Aorta (tissue), 5 donors: ENCODE measurements at places on chromosomes 2 and 18. TPM values are rescaled to one million over a fixed set of nuclear protein-coding genes. Genes with fewer than 3 reads are reported as not detected.

- peak overlapping the region; percentile 80 for H3K27ac ChIP-seq
- H3K4me1 ChIP-seq: no peaks in the 10 kb centered on the region
- peak; percentile 88 for DNase-seq
- H3K4me3 ChIP-seq: no peak overlapping the region
- H3K27me3 ChIP-seq: no peaks in the 10 kb centered on the region
These were observed 8.2 kb downstream of the GDF7 start for GRCh38 chr2:20674974-20675679.

DNA sequence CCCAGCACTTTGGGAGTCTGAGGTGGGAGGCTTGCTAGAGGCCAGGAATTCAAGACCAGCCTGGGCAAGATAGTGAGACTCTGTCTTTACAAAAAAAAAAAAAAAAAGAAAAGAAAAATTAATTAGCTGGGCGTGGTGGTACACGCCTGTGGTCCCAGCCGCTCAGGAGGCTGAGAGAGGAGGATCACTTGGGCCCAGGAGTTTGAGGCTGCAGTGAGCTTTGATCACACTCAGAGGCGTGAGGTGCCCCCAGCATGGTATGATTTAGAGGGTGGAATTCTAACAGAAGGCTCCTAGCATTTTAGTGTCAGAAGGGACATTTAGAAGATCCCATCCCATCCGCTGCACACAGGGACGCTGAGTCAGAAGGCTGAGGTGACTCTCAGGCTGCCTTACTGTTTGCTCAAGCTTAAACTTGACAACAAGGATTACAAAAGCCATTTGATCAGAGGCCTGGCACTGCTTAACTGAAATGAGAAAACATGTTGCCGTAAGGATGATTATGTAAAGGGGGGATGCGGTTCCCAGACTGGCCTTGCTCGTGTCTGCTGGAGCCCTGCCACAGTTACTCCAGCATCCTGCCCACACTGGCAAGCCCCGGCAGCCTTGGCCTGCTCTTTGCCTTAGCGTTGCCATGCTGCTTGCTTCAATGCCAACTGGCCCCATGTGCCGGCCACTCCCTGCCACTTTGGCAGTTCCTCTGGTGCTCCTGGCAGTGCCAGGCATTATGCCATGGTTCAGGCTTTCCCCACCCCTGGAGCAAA lies 45.6 kb upstream of the SLC1A4 start:
- no peak overlapping the region for H3K27ac ChIP-seq
- H3K27me3 ChIP-seq: no peaks in the 10 kb centered on the region
- H3K4me1 ChIP-seq: no peaks in the 10 kb centered on the region
- H3K4me3 ChIP-seq: no peak overlapping the region

The GLI2 gene
- total RNA-seq: 9.0 TPM

DNA sequence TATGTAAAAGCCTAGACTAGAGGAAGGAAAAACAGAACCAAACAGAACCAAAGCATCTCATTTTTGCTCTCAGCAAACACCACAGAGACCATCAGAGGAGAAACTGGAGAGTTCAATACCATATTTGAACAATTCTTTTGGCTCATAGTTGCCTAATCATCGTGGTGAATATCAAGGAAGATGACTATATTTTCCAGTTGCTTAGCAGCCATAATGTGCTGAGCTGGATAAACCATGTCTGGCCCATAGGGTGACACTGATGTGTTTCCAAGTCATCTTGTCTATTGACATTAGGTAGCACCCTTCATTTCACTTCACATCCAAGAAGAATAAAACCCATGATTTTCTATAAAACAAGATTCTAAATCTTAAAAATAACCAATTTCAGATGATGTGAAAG lies 5.9 kb upstream of the XRCC5 start:
- no peak overlapping the region for H3K27ac ChIP-seq
- no peak for DNase-seq
- no peaks in the 10 kb centered on the region for H3K4me1 ChIP-seq
- no peaks in the 10 kb centered on the region for H3K27me3 ChIP-seq
- no peaks in the 10 kb centered on the region for H3K36me3 ChIP-seq
- H3K4me3 ChIP-seq: no peak overlapping the region

The MAP2 gene
- 59.7 TPM for total RNA-seq

DNA sequence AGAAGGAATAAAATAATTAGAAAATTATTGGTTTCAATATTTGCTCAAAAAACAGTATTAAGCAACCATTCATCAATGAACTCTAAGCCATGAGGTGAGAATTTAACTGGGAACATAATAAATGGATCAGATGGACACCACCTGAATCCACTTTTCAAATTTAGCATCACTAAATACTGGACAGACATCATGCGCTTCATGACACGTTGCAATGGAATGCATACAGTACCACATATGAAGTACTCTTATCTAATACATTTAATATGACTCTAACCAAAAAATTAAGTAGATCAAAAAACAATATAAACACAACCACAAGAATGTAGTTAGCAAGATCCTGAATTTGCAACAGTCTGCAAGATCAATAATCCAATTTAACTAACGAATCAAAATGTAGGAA lies 76.6 kb downstream of the COBLL1 start:
- no peaks in the 10 kb centered on the region for H3K36me3 ChIP-seq
- no peak overlapping the region for H3K4me3 ChIP-seq
- peaks cover 4% of the 10 kb centered on the region for H3K4me1 ChIP-seq
- DNase-seq: no peak
- H3K27ac ChIP-seq: no peak overlapping the region
- H3K27me3 ChIP-seq: no peaks in the 10 kb centered on the region

- no peak within 1 kb of the TSS for H3K27ac ChIP-seq
- H3K36me3 ChIP-seq: no peaks in the 10 kb centered on the region
- no peaks in the 10 kb centered on the region for H3K27me3 ChIP-seq
- H3K4me3 ChIP-seq: peak within 1 kb of the TSS; percentile 70
These were observed at the start of gene MOCOS for GRCh38 chr18:36187193-36187825. MOCOS (plus strand) TSS chr18:36187497; CDS start chr18:36187540, 43 bp downstream.

GRCh38 chr18:52536039-52536438 lies 196.0 kb downstream of the DCC start:
- DNase-seq: no peak
- no peaks in the 10 kb centered on the region for H3K27me3 ChIP-seq
- no peaks in the 10 kb centered on the region for H3K36me3 ChIP-seq
- no peak overlapping the region for H3K27ac ChIP-seq
- no peaks in the 10 kb centered on the region for H3K4me1 ChIP-seq
- no peak overlapping the region for H3K4me3 ChIP-seq

The PDE11A gene
- total RNA-seq: 0.78 TPM

The C2orf81 gene
- 1.4 TPM for total RNA-seq

DNA sequence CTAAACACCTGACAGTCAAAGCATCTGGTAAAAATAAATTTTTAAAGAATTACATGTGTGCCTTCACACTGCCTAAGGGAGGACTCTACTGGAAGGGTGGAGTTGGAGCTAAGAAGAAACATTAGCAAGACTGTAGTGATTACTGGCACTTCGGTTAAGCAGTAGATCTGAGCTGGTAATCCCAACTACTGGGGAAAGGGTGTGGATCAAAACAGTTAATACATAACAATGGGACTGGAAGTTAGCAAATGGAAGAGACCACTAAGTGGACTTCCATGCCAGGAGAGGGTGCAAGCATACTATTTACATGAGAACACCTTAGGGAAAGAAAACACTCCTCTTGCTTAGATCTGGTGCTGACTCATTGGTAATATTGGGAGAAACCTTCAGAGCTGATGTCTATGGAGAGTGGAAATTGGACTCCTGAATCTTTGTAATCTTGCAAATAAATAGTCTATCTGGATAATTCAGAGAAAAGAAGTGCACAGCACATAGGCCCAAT lies 519.6 kb upstream of the LINC00305 start:
- H3K27me3 ChIP-seq: no peaks in the 10 kb centered on the region
- DNase-seq: no peak
- no peaks in the 10 kb centered on the region for H3K4me1 ChIP-seq
- H3K27ac ChIP-seq: no peak overlapping the region
- no peak overlapping the region for H3K4me3 ChIP-seq

DNA sequence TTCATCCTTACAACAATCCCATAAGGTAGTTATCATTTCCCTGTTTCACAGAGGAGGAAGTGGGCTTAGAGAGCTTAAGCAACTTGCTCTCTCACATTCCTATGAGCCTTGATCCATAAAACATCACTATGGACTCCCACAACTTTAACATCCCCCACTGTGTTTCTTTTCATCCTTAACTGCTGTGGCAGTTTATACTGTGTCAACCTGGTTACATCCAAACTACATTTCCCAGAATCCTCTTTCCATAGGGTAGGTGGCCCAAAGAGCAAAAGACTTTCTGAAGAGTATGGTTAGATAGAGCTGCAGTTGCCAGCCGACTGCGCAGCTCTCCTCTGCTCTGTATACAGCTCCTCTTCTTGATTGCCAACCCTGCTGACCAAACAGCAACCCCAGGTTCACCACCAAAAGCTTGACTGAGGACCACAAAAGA lies 22.5 kb downstream of the MAP3K2 start:
- no peak overlapping the region for H3K4me3 ChIP-seq
- peaks cover 2% of the 10 kb centered on the region for H3K4me1 ChIP-seq
- no peak overlapping the region for H3K27ac ChIP-seq
- no peaks in the 10 kb centered on the region for H3K27me3 ChIP-seq
- no peak for DNase-seq

GRCh38 chr2:40371525-40372282 lies 80.2 kb downstream of the SLC8A1 start:
- no peaks in the 10 kb centered on the region for H3K4me1 ChIP-seq
- H3K27me3 ChIP-seq: no peaks in the 10 kb centered on the region
- H3K4me3 ChIP-seq: no peak overlapping the region
- H3K27ac ChIP-seq: no peak overlapping the region
- no peaks in the 10 kb centered on the region for H3K36me3 ChIP-seq
- DNase-seq: peak; percentile 68

The SERPINB13 gene
- total RNA-seq: not detected

GRCh38 chr18:30682672-30683071 lies 359.9 kb downstream of the DSC3 start:
- no peaks in the 10 kb centered on the region for H3K36me3 ChIP-seq
- H3K27me3 ChIP-seq: no peaks in the 10 kb centered on the region
- H3K27ac ChIP-seq: no peak overlapping the region
- no peak overlapping the region for H3K4me3 ChIP-seq

GRCh38 chr2:27281855-27282559 lies at the start of gene TRIM54:
TRIM54 (plus strand) TSS chr2:27282429; CDS start chr2:27282732, 303 bp downstream.
- H3K27ac ChIP-seq: no peak within 1 kb of the TSS
- DNase-seq: no peak
- H3K36me3 ChIP-seq: no peaks in the 10 kb centered on the region
- no peaks in the 10 kb centered on the region for H3K27me3 ChIP-seq

DNA sequence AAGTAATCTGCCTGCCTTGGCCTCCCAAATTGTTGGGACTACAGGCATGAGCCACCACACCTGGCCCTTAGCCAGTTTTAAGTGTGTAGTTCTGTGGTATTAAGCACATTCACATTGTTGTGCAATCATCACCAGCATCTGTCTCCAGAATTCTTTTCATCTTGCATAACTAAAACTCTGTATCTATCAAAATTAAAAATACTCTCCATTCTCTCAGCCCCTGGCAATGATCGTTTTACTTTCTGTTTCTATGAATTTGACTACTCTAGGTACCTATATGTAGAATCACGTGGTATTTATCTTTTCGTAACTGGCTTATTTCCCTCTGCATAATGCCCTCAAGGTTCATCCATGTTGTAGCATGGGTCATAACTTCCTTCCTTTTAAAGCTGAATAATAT lies 45.5 kb upstream of the CAVIN2 start:
- no peaks in the 10 kb centered on the region for H3K27me3 ChIP-seq
- H3K27ac ChIP-seq: no peak overlapping the region
- DNase-seq: no peak
- no peaks in the 10 kb centered on the region for H3K4me1 ChIP-seq
- no peak overlapping the region for H3K4me3 ChIP-seq
- no peaks in the 10 kb centered on the region for H3K36me3 ChIP-seq

DNA sequence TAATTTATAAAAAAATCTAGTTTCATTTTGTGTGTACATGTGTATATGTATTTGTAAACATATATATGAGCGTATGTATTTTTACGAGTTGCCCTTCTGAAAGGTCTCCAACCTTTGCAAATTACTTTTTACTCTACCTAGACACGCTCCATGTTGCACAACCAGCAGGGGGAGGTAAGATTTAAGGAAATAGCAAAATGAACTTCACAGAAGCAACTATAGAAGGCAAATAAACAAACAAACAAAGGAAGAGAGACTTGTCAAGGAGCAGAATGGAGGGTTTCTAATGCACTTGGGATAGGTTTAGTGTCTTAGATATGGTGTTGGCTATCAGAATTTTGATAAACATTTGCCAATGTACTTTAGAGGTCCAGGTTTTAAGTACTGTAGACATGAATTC lies 820.5 kb upstream of the POU3F3 start:
- H3K36me3 ChIP-seq: no peaks in the 10 kb centered on the region
- H3K27ac ChIP-seq: no peak overlapping the region
- no peaks in the 10 kb centered on the region for H3K4me1 ChIP-seq
- no peaks in the 10 kb centered on the region for H3K27me3 ChIP-seq
- no peak for DNase-seq

The RAB6C gene
- not detected for total RNA-seq

The FER1L5 gene
- 0.10 TPM for total RNA-seq

GRCh38 chr18:32629981-32630700 lies 142.7 kb downstream of the KLHL14 start:
- H3K36me3 ChIP-seq: no peaks in the 10 kb centered on the region
- H3K27ac ChIP-seq: no peak overlapping the region

The GPR35 gene
- 2.1 TPM for total RNA-seq

- no peaks in the 10 kb centered on the region for H3K36me3 ChIP-seq
- no peak overlapping the region for H3K27ac ChIP-seq
- DNase-seq: no peak
- H3K4me3 ChIP-seq: no peak overlapping the region
These were observed 157.5 kb upstream of the TACR1 start for GRCh38 chr2:75356865-75357264.

DNA sequence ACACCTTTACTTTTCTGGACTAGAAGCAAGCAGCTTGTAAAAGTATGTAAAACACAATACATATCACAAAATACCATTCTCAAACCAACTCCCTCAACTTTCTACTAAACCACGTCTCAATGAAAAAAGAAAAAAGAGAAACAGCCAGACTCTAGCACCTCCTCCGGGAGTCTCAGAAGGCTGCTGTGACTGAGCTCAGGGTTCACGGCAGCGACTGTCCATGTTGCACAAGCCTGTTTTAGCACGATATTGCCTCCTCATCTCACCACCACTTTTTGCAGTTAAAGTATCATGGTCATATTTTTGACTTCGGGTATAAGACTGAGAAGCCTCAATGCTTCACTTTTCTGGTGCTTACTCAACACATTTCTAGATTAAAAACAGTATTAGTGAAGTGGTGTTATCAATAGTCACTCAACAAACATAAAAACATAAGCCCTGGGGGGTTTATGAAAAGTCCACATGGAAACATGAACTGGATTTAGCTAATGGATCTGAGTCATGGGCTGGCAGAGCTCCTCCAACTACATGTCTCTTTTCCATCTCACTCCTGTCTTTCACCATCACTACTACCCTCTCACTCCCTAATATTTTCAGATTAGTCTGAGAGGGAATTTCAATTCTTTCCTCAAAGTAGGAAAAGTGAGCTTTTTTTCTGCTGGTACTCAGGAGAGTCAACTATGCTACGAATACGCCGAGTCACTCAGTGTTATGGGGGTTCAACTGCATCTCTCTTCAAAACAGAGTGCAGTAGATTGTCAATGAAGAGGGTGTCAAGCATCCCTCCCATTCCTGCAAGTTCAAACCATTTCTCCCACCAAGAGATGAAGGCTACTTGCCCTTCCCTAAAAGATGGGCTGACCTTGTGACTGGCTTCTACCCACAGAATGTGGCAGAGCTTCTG lies 113.7 kb downstream of the OSR1 start:
- H3K27me3 ChIP-seq: no peaks in the 10 kb centered on the region
- H3K27ac ChIP-seq: no peak overlapping the region
- H3K36me3 ChIP-seq: no peaks in the 10 kb centered on the region
- no peak overlapping the region for H3K4me3 ChIP-seq

The HRH4 gene
- total RNA-seq: 0.15 TPM

- H3K36me3 ChIP-seq: no peaks in the 10 kb centered on the region
- no peaks in the 10 kb centered on the region for H3K4me1 ChIP-seq
- H3K27me3 ChIP-seq: no peaks in the 10 kb centered on the region
- H3K27ac ChIP-seq: no peak overlapping the region
These were observed 153.0 kb downstream of the UXS1 start for GRCh38 chr2:106041150-106041549.
